ENCODE measurements at places on chromosomes 4 and X.

- DNase-seq, result no peak
Measured at GRCh38 chr4:123304151-123304964, 92.2 kb upstream of the SPRY1 start.

- DNase-seq, result no peak
Measured at GRCh38 chr4:102454268-102454667, 46.9 kb upstream of the NFKB1 start.

- no peak for DNase-seq
Measured at GRCh38 chr4:21879187-21879586, 69.4 kb downstream of the KCNIP4 start.

DNA sequence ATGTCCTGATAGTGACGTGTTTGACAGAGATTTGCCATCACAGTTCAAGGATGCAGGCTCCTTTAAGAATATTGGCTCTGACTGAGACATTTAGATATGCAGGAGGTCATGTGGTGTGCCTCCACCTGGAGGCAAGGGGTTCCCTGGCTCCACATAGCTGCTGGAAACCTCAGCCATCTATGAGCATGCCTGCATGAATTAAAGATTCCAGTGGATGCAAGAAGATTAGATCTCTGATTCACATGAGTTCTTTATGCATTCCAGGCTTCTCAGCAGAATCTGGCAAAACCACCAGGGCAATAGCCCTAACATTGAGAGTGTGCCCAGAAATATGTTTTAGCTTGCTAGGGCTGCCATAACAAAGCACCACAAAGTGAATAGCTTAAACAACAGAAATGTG lies 298.5 kb upstream of the AADAT start:
- no peak for DNase-seq

DNA sequence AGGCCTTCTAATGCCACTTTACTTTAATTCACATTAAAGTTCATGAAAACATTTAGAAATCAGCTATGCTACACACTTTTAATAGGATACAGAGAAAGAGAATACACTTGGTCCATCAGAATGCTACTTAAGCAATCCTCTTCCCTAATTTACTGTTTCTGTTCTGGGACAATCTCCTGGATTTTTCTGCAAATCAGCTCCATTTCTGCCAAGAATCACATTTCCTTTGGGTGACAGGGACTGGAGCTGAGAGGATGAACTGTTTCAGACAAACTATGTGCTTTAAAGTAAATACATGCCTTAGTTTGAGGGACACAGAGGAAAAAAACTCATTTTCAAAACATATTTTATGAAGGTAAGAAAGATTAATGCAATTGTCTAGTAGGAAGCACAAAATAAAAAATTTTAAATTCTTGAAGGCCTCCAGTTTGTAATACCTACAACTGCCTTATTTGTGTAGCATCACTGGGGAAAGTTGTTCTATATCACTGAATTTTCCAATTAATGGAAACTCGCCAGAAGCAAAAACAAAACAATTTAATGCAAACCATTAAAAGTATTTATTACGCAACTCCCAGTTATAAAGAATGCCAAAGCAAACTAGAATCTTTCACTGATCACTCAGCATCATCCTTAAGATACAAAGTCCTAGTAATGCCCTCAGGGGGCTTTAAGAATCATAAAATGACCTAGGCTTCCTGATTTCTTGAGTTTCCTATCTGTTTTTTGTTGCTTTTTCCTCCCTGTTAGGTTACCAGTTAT lies 36.3 kb downstream of the BCLAF3 start:
- DNase-seq, result no peak

- peak; percentile 66 for DNase-seq
Measured at GRCh38 chrX:38664285-38664684, 102.9 kb downstream of the TSPAN7 start.

GRCh38 chr4:159171287-159171686 lies 68.4 kb downstream of the RAPGEF2 start:
- no peak for DNase-seq

- no peak for DNase-seq
Measured at GRCh38 chr4:128029907-128030306, 31.2 kb upstream of the LARP1B start.

GRCh38 chrX:66045894-66046293 lies 6.0 kb upstream of the VSIG4 start:
- DNase-seq, result no peak

DNA sequence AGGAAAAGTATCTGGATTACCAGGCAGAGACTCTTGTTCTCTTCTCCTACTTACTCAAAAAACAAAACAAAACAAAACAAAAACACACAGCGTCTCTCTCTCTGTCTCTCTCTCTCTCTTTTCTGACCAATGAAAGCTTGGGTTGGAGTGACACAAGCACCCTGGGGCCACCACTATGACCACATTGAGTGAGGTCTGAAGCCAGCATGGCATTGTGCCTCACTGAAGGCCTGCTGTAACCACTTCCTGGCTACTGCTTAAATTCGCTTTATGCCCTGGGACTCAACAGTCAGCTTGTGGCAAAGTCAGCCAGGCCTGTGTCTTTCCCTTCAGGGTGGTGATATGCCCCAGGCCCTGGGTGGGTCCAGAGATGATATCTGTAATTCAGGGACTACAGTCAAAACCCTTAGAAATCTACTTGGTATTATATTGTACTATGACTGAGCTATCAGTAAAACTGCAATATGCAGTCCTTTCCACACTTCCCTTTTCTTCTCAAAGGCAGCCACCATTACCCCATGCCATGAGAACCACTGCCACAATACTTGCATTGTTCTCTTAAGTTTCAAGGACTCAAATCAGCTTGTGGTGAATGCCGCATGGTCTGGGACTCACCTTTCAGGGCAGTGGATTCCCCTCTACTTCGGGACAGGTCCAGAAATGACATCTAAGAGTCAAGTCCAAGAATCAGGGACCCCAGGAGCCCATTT lies 606.8 kb upstream of the KLHL4 start:
- no peak for DNase-seq

DNA sequence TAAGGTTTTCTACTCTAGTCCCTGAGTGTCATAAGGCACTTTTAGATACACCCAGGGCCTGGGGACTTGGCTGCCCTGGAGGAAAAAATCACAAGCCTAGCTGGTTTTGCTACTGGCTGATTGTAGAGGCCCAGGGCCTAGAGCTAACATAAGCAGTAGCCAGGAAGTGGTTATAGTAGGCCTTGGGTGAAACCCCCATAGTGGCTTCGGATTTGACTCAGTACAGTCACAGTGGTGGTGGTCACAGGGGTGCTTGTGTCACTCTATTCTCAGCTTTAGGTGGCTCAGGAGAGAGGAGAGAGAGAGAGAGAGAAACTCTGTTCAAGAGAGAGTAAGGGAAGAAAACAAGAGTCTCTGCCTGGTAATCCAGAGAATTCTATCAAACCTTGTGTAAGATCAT lies 194.5 kb upstream of the EDA2R start:
- DNase-seq, result no peak

GRCh38 chr4:10688846-10689245 lies 4.3 kb upstream of the CLNK start:
- DNase-seq, result no peak

DNA sequence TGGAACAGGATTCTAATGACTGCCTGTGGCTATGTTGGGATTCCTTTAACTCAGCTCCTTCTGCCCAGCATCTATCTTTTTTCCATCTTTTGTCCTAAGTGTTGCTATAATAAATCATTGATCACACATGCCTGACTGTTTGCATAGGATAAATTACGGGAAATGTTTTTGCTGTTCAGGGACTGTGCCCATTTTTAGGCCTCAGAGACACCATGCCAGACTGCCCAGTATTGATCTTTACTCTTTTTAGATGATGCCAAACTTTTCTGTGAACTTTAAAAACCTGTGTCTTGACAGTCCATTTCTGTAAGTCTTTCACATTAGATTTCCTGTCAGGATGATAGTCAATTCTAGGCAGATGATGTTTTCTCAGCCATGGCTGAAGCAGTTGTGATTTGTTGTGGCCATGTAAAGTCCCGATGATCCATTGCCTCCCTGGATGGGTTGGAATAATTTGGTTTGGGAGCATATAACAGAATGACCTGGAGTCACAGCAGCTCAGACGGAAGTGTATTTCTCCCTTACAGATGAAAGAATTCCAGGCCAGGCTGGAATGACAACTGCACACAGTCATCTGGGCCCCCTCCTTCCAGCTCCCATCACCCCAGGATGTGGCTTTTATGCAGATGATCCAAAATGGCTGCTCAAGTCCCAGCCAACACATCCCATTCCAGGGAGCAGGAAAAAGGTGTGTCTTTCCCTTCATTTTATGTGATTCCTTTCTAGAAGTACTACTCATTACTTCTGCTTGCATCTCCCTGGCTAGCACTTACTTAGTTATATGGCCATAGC lies 3.4 kb downstream of the HTT-AS start:
- no peak for DNase-seq

DNA sequence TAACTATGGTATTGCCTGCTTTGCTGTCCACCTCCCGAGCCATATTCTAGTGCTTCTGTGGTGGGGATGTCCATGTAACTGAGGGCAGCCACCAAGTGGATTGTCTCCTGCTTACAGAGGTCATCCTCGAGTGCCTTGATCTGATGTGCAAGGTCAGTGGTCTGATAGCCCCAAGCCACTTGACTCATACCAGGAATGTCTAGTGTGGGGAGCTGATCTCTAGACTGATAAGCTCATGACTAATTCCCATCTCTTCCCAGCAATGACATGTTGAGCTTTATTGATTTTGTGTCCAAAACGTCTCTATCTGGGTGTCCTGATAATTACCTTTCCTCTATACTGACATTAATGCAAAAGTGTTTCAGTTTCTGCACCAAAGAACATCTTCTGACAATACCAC lies 168.4 kb upstream of the WDR1 start:
- no peak for DNase-seq

DNA sequence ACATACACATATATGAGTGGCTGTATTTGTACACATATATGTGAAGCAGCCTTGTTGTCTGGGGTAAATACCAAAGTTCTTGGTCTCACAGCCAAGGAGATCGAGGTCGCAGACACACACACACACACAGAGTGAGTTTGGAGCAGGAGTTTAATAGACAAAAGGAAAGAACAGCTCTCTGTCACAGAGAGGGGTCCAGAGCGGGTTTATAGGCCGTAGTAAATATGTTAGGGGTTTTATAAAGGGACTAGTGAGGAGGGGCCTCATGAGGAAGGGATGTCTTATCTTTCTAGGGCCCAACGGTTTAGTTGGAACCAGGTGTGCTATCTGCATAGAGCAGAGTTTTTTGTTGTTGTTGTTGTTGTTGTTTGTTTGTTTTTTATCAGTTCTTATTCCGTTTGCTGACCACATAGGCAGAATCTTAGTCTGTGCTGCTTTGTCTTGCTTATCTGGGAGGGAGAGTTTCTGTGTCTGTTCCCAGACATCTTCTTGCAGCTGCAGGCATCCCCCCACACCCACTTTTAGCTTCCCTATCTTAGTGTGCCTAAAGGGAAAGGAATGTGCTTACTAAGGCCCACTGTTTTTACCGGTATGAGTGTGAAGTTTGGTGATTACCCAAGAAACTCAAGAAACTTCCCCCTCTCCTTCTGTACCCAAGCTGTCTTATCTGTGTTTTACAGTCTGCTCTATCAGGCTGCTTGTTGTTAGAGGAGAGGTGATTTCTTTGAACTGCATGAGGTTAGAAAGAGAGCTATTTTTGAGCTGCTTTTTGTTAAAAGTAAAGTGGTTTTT lies 91.9 kb downstream of the TENT5D start:
- DNase-seq, result no peak

GRCh38 chr4:154779362-154779947 lies 1.6 kb upstream of the RBM46 start:
- peak; percentile 47 for DNase-seq

DNA sequence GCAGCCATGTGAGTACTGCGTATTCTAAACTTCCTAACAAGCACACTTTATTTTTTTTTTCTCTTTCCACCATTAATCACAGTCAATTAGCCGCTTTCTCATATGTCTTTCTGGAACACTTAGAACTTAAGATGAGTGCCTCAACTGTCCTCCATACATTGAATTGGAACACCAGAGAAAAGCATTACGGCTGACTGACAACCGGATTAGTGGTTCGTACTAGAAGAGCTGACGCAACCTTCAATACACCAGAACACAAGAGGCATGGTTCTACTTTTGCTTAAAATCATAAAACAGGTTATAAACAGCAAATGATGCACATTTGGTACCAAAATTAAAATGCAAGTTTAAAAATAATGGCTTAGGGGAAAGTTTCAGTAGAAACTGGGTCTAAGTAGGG lies 3.3 kb downstream of the TMEM47 start:
- no peak for DNase-seq

- no peak for DNase-seq
Measured at GRCh38 chr4:42626629-42627146, 30.2 kb downstream of the ATP8A1 start.

DNA sequence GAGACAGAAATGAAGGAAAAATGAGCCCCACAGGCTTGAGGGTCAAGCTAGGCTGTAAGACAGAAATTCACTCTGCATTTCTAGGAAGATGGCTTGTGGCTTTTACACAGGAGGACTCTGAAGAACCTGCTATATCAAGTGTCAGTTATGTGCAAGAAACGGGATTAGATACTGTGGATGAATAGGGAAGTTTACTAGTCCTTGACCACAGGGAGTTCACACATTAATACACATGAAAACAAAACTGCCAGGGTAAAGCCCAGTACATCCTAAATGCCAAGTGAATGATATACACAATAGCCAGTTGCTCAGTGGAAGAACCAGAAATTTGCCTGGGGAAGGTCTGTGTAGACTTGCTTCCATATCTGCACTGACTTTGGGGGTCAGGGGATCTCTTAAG lies 53.5 kb downstream of the TMEM131L start:
- no peak for DNase-seq

DNA sequence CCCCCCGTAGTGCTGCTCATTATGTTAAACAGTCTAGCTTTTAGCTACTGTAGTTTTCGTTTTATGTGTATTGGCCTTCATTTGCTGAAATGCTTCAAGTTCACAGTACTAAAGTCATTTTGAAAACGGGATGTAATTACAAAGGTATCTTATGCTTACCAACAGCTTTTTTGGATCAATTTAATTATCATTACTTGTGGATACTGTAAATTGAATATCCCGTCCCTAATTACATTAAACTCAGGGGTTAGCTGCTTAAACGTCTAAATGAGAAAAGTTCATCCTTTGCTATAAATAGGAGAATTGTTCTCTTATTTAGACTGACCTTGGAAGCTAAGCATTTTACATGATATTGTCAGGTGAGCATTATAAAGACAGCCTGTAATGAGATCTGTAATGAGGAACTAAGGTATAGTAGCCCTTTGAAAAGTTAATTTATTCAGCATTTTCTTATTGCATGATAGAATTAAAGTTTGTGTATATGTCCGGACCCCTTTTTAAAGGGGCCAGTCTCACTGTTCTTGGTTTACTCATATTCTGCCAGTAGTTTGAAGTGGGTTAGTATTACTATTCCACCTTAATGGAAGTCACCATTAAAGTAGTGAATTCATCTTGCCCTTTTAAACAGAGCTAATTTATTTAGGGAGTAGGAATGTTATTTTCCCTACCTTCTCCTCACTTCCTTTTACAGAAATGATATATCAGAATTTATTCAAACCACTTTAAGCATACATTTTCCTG lies 252.6 kb downstream of the TENM3 start:
- no peak for DNase-seq

GRCh38 chr4:94911106-94911505 lies 153.4 kb downstream of the BMPR1B start:
- DNase-seq, result no peak

Measured in Karpas-422 (cell line).